ENCODE measurements at places on chromosomes 5 and 9.

- no peak for DNase-seq
These were observed 5.5 kb downstream of the ARRDC1 start for GRCh38 chr9:137610944-137611343.

DNA sequence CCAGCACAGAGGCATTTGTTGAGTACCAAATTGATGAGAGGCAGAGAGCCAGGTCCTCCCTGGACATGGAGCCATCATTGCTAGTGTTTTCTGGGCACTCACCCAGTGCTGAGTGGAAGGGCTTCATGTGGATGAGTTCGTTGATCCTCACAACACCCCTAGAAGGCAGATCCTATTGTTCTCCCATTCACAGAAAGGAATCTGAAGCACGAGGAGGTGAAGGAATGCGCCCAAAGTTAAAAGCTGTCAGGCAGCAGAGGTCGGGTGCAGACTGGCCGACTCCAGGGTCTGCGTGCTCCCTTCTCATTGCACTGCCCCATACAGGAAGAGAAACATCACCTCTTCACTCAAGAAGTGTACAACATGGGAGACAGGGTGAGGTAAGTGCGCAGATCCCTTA is 153.5 kb upstream of the TNPO1 start:
- DNase-seq, result no peak

- peak; percentile 92 for DNase-seq
These were observed 203.4 kb downstream of the MCTP1 start for GRCh38 chr5:95081500-95081960.

GRCh38 chr5:108638021-108638420 is 109.7 kb upstream of the FER start:
- no peak for DNase-seq

DNA sequence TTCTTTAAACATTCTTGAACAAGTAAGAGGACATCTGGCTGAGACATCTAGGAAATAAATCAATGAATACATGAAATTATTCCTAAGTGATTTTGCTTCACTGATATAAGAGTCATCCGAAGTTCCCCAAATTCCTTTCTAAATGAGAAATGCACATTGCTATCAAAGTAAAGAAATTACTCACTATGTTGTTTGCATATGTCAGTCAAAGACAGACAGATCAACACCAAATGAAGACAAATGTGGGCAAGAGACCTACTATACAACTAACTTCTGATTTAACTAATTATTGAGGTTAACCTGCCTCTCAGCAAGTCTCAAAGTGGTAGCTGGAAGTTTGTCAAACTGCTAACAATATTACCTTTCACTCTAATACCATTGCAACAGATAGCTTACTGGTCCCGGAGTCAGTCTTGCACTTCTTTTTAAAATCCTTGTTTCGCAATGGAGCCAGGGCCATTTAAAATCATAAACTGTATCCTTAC is 13.2 kb downstream of the TUT7 start:
- DNase-seq, result peak; percentile 14

DNA sequence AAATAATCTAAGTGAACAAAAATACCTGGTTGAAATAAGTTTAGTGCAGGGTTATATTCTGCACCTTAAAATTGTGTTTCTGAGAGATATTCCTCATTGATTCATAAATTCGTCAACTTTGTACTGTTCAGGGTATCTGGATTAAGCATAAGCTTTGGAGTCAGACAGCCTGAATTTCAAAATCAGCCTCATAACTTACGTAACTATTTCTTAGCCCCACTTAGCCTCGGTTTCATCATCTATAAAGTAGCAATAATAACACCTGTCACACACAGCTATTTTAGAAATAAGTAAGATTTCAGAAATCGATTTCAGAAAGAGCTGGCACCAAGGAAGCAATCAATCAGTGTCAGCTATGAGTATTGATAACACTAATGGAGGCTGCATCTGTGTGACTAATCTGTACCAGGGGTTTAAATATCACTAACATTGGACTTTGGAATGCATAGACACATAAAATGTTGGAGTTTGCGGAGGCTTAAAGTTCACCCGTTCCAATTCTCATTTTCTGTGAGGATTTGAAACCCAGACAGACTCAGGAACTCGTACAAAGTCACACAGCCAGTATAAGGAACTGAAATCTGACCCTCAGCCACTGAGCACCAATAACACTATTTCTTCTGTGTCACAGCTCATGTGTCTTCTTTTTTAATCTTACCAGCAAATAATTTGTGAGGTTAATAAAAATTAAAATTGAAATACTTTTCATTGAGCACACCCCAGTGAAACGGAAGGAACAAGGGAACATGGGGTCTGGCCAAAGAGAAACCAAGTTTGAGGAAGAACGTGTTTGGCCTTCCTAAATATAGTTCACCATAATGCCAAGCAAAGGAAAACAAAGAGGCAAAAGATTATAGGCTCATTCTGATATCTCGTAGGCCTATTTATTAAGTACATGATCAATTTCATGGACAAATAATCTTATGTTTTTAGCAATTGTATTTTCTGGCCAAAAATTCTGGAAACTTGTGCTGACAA is 194.4 kb upstream of the PTGER4 start:
- no peak for DNase-seq

GRCh38 chr9:130368631-130369103 is 76.1 kb upstream of the ASS1 start:
- DNase-seq, result no peak

DNA sequence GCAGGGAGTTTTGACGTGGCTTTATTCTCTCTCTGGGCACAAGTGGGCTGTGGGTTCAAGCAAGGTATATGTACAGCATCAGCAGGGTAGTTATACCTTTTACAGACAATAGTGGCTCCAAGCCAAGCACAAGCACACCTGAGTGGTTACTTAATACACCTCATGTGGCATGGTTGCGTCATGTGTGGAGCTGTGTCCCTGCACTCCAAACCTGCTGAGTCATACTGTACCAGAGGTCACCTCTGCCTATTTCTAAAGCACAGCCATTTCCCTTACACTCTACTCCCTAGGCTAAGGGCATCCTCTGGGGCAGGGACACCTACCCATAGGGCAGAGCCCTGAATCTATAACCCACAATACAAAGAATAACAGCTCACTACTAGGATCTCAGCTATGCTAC is 147.3 kb downstream of the OSTF1 start:
- no peak for DNase-seq

GRCh38 chr9:137333016-137333671 is 31.1 kb upstream of the NRARP start:
- no peak for DNase-seq

- no peak for DNase-seq
These were observed 858 bp downstream of the NCS1 start for GRCh38 chr9:130172858-130173665.

- DNase-seq, result no peak
These were observed 33.6 kb upstream of the BASP1 start for GRCh38 chr5:17183831-17184230.

GRCh38 chr9:124373851-124374250 is 41.4 kb downstream of the PSMB7 start:
- DNase-seq, result no peak

GRCh38 chr9:81411961-81412360 is 277.4 kb downstream of the TLE1 start:
- no peak for DNase-seq

- DNase-seq, result peak; percentile 38
These were observed 33.8 kb upstream of the PANK3 start for GRCh38 chr5:168612996-168613395.

GRCh38 chr9:7879551-7880245 is 80.1 kb upstream of the DMAC1 start:
- no peak for DNase-seq

GRCh38 chr5:132909702-132910101 is 36.2 kb downstream of the LEAP2 start:
- no peak for DNase-seq

GRCh38 chr5:53256746-53257145 is 147.2 kb upstream of the MOCS2 start:
- peak; percentile 94 for DNase-seq

DNA sequence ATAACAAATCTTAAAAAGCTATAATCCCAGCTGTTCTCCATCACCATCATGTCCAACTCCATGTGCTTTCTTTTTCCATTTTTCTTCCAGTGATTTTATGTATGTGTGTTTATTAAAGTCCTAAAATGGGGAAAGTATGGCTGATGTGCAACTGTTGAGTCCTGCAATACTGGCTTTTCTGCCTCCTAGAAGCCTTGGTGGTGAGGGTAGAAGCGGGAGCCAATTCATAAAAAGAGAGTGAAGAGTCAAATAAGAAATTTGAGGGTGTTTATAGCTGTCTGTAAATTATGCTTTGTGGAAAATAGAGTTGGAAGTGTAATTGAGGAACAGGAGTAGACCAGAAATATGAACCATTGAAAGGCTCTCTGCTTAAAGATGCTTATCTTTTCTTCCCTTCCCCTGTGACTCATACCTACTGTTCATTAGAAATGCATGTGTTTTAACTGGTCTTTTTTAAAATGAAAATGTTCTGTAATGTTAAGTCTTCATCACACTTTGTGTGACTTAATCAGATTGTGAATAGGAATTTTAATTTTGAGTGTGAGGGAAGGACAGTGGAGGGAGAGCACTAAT is 80.1 kb downstream of the ZCCHC7 start:
- no peak for DNase-seq

DNA sequence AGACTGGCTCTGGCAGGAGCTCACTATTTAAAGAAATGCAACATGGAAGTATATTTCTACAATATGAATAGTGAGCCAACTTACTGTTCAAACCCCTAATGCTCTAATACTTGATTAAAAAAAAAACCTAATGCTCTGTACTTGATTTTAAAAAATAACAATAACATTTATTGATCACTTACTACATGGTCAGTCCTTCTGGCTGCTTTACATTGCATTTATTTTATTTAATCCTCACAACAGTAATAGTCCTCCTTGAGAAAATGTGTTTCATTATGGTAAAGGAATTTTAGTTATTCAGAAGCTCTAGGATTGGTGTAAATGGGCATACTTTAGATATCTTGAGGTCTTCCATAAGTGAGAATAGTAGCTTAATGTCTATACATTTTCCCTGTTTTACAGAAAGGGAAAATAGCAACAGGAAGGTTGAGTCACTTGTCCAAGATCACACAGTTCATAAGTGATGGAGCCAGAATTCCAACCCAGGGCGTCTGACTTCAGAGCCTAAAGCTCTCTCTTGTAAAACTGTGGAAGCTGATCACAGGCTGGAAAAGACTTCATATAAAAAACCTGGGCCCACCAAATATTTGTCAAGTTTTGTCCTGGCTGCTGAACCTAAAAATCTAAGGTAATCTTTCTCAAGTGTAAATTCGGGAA is 1.0 kb downstream of the STARD4 start:
- peak; percentile 13 for DNase-seq
